ENCODE measurements at places on chromosomes 6 and 20.

DNA sequence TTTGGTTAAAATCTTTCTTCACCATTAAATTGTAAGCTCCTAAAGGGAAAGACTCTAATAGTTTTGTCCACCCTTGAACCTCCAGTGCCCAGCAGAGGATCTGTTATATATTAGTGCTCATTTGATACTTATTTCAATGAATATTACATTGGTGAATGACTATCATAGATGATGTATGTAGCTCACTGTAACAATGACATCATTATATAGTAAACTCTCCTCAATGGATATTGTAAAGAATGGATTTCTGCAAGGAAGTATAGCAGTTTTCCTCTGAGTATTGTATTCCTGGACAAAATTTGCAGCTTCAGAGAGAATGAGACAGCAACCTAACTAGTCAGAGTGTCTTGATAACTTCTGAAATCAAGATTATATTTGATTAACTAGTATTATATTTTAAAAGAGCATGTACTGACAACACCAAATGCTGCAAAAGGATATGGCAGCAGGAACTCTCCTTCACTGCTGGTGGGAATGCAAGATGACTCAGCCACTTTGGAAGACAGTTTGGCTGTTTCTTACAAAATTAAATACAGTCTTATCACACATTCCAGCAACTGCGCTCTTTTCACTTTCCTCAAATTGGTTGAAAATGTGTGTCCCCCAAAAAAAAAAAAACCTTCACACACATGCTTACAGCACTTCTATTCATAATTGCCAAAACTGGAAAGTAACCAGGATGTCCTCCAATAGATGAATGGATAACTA lies 189.8 kb upstream of the OPRM1 start:
- DNase-seq, result no peak

DNA sequence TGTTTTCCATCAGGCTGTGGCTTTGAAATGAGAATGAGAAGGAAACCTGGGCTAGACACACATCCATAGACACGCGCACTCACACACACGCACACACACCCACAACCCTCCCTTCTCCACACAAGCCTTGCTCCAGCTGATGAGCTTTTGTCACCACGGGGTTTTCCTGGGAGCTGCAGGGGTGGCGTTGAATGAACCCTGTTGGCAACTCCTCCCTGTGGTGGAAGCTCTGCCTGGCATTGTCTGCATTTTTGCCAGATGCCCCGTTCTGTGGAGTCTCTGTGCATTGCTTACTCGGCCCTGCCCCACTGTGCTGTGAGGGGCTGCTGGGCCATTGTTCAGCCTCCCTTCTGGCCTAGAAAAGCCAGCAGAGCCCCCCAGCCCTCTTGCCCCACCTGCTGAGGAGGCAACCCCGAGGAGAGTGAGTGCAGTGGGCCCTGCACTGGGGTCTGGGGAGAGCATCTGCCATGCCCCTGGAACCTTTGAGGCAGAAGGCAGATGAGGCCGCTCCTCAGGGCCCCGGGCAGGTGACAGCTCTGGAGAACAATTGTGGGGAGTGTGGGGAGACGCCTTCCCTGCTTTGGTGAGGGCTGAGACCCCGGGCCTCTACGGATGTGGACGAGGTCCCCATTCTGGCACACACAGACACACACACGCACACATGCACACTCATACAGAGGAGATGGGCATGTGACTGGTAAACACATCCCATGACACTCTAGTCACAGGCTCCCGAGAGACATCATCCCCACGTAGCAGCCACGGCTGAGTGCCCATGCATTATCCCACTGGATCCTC lies 9.9 kb downstream of the ADIG start:
- DNase-seq, result no peak

GRCh38 chr6:108799791-108800190 lies 48.4 kb upstream of the ARMC2 start:
- DNase-seq, result no peak

- DNase-seq, result no peak
Measured at GRCh38 chr6:88246654-88247053, 80.5 kb upstream of the CNR1 start.

- no peak for DNase-seq
Measured at GRCh38 chr6:34099878-34100277, 46.0 kb downstream of the GRM4 start.

DNA sequence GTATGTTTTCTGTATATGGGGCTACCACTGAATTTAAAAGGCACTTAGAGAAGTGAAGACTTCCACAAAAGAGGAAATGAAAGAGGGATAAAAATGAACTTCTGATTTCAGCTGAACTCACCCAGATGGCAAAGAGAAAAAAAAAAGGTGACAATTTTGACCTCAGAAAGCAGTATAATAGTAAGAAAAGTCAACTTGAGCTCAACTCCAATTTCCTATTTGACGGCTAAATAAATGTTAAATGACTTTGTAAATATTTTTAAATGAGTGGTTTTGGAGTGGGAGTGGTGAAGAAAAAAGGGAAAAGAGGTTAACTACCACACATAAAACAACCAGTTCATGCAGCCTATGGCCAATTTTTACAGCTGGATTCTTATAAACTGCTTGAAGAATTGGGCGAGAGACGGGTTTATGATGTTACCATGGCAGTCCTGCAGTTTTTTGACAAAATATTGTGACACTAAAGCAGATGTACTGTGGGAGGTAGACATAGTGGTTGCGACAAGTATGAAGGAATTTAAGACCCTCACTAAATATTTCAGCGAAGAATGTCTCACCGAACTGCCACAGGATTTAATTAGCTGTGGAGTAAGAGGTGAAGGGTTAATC lies 49.8 kb upstream of the ADTRP start:
- DNase-seq, result no peak

- no peak for DNase-seq
Measured at GRCh38 chr20:52896348-52896747, 75.8 kb upstream of the TSHZ2 start.

DNA sequence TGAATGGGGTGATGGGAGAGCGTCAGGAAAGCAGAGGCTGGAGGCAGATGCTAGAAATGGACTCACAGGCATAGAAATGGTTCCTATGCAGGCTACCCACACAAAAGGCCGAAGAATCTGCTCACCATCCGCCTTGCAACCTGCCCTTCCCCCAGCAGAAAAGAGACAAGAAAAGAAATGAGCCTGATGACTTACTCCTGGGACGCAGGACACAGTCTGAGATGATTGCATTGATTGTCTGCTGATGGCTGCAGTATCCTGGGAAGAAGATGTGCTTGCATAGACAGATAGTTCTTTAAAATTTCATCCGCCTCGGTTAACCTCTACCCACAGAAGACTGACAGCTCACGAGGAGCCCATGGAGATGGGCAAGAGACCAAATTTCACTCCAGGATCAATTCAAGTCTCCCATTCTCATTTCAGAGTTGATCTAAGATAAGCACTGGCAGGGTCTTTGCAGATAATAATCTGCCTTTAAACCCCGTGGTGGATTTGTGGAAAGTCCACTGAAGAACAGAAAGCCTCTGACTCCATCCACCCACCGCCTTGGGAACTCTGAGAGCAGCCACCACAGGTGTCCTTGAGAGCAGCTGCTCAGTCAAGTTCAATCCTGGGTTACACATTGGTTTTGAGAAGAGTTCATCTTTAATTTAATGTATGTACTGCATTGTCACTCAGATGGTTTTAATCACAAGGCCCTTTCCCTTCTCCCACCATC lies 7.2 kb downstream of the AGPAT4 start:
- no peak for DNase-seq

DNA sequence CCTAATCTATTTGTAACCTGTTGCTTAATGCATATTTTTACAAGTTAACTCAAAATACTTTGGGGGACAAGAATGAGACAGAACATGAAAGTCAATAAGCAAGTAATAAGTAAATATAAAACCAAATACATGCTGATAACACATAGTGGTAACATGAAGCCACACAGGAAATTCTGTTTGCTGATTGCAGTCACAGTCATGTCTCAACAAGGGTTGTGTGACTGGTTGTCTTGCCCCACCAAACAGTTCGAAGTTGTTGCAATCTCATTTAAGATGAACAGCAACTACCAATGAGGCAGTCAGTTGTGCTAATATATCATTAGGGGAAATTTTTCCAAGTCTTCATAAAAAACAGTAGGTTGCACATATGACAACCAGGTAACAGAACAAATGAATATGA lies 14.5 kb downstream of the CD24 start:
- DNase-seq, result no peak

- DNase-seq, result no peak
Measured at GRCh38 chr6:85680388-85680787, 37.7 kb upstream of the SYNCRIP start.

DNA sequence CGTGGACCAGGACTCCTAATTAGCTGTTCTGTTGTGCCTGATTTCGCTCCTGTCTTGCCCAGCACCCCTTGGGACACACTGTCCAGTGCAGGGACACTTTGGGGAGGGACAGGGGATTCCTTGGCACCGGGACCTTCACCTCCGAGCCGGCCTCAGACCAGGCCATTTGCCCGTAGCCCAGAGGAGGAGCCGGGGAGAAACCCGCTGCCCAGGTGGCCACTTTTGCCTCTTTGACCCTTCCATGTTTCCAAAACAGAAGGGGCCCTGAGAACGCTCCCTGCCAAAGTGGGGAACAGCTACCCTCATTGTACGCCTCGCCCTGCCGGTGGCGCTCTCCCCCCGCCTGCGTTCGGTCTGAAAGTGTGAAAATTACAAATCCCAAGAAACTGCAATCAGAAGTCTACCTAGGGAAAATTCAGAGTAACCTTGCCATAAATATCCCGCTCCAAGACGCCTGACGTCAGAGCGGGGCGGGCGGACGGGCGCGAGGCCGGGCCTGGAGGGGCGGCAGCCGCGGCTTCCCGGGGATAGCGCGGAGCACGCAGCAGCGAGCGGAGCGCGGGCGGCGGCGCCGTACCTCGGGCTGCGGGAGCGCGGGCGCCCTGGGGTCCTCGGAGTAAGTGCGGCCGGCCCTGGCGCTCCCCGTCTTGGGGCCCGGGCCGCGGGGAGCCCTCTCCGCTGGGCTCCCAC lies at the start of gene DAAM2:
Gene DAAM2 (plus strand): TSS at position 527 of the 690 bp plus-strand sequence. CDS start 63,927 bp downstream, outside the sequence.
- DNase-seq, result no peak

- no peak for DNase-seq
Measured at GRCh38 chr6:5632348-5632935, 371.1 kb downstream of the FARS2 start.

- DNase-seq, result no peak
Measured at GRCh38 chr20:16709017-16709416, 20.8 kb upstream of the SNRPB2 start.

- DNase-seq, result no peak
Measured at GRCh38 chr6:108951351-108951953, 103.2 kb downstream of the ARMC2 start.

GRCh38 chr6:152954443-152954842 lies 28.4 kb downstream of the FBXO5 start:
- no peak for DNase-seq

GRCh38 chr6:127015858-127016257 lies 102.6 kb upstream of the RSPO3 start:
- DNase-seq, result no peak
